ENCODE measurements at places on chromosomes 4 and X.

GRCh38 chr4:175071123-175071522 lies 153.0 kb downstream of the ADAM29 start:
- no peak for DNase-seq

- DNase-seq, result no peak
Observed at GRCh38 chrX:70405003-70405402, 18.1 kb upstream of the GDPD2 start.

DNA sequence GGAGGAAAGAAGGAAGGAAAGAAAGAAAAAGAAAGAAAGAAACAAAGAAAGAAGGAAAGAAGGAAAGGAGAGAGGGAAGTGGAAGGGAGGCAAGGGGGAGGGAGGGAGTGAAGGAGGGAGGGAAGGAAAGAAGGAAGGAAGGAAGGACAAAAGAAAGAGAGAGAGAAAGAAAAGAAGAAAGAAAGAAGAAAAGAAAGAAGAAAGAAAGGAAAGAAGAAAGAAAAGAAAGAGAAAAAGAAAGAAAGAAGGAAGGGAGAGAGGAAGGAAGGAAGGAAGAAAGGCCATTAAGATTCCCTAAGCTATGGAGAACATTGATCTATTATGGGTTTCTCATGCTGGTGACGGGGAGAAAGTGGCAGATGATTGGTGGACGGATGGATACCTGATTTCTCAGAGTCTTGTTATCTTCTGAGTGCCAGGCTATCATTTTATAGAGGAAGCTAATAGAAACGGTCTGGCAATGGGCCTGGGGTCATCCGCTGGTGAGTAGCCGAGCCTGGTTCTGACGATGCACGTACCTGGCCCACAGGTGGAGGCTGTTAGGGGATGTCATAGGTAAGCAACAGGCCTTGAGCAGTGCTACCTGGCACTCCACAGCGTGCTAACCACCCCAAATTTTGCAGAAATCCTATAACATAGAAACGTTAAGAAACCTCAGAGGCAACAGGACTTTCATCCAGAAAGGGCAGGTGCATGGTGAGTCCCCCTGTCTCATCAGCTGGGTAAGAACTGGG lies 142.9 kb downstream of the SHOX start:
- no peak for DNase-seq

- no peak for DNase-seq
Observed at GRCh38 chr4:184259866-184260265, 42.2 kb upstream of the ENPP6 start.

GRCh38 chrX:141443922-141444321 lies 140.6 kb downstream of the SPANXA1 start:
- DNase-seq, result no peak

DNA sequence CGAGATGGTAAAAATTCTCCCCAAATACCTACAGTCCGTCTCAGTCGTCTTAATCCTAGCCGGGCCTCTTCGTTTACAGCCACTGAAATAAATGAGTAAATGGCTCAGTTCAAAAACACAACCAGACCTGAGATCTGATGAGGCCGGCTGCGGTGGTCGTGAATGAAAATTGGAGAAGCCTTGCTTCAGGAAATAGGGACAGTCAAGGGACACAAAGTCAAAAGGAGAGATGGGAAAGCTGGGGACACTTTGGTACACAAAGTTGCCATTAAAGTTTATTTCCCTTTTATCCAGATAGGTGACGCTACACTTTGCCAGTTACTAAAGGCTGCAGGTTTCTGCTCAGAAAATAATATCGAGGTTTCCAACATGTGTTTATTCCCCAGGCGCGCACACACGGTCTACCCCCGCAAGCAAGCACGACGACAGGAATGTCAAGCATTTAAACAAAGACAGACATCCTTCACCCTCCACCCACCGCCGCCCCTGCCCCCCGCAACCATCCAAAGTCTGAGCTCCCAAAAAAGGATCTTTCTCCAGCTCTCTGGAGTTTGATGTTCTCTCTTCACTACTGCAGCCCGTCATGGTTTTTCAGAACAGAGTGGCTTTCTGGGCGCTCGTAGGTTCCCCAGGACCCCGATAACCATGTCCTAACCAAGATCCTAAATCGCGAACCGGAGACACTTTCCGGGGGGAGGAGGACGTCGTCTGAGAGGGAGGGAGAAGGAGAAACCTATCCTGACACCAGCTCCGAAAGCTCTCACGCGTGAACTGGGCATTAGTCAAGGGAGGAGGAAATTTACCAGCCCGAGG lies 1.3 kb upstream of the PCDH7 start:
- no peak for DNase-seq
